ENCODE measurements at places on chromosomes 2 and 18. TPM values are rescaled to one million over a fixed set of nuclear protein-coding genes. Genes with fewer than 3 reads are reported as not detected.

PRKAG3 gene
- 0.26 TPM for total RNA-seq

DNA sequence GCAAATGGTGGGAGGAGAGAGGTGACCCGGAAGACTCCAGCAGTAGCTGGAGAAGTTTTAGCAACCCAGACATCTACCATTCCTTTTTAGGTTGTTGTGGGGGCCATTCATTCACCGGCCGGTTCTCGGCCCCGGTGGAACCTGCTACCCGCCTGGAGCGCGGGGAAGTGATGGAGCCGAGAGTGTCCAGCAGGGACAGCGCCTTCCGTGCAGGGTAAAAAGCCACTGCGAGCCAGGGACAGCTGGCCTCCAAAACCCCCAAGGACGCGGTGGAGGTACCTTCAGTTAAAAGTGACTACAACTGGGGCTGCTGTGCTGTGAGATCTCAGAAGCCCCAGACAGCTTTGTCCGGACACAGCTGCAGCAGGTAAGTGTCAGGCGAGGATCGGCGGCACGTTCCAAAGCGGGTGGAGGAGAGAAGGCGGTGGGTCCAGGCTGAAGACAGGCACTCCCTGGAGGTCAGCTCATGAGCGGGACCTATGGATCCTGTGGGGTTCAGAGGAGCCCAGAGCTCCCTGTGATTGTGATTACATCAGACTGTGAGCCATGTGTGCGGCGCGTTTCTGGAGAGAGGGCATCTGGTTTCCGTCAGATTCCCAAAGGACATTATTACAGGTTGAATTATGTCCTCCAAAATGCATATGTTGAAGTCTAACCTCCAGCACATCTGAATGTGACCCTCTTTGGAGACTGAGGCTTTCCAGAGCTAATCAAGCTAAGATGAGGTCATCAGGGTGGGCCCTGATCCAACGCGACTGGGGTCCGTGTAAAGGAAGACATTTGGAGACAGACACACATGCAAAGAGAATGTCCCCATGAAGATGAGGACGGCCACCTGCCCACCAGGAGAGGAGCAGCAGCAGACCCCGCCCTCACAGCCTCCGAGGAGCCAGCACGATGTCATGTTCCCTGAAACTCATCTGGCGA, 276.3 kb downstream of the EIPR1 start:
- peak; percentile 58 for DNase-seq
- H3K27me3 ChIP-seq: peaks cover 6% of the 10 kb centered on the region
- H3K27ac ChIP-seq: no peak overlapping the region
- H3K36me3 ChIP-seq: no peaks in the 10 kb centered on the region
- H3K4me3 ChIP-seq: no peak overlapping the region
- H3K4me1 ChIP-seq: no peaks in the 10 kb centered on the region

- no peaks in the 10 kb centered on the region for H3K36me3 ChIP-seq
- peaks cover 26% of the 10 kb centered on the region for H3K4me1 ChIP-seq
- no peak for DNase-seq
- H3K4me3 ChIP-seq: no peak overlapping the region
Observed at GRCh38 chr2:54207666-54208195, 48.3 kb downstream of the TSPYL6 start.

DNA sequence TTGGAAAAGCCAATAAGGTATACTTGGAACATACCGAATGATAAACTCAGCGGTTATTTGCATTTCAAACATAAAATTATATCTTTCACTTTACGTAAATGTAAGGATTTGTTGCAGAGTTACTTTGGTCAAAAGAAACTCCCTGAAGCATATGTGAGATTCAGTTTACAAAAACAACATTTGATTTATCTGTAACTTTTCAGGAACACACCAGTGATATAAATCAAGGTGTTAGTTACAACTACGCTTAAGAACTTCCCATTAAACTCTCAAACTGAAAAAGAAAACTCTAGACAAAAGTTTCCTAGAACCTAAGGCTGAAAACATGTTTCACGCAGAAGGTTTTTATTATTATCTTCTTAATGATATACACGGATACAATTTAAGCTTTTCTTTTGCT, 110.6 kb upstream of the MEIS1 start:
- H3K36me3 ChIP-seq: no peaks in the 10 kb centered on the region
- no peak overlapping the region for H3K27ac ChIP-seq
- H3K4me1 ChIP-seq: no peaks in the 10 kb centered on the region
- H3K27me3 ChIP-seq: peaks cover 8% of the 10 kb centered on the region
- DNase-seq: no peak

GRCh38 chr2:227010433-227010832, 153.6 kb downstream of the COL4A4 start:
- H3K27me3 ChIP-seq: no peaks in the 10 kb centered on the region
- no peak overlapping the region for H3K27ac ChIP-seq
- DNase-seq: no peak
- no peaks in the 10 kb centered on the region for H3K4me1 ChIP-seq

GRCh38 chr2:228474466-228474865, 293.0 kb upstream of the SPHKAP start:
- H3K4me3 ChIP-seq: no peak overlapping the region
- H3K36me3 ChIP-seq: no peaks in the 10 kb centered on the region
- H3K27ac ChIP-seq: no peak overlapping the region

DNA sequence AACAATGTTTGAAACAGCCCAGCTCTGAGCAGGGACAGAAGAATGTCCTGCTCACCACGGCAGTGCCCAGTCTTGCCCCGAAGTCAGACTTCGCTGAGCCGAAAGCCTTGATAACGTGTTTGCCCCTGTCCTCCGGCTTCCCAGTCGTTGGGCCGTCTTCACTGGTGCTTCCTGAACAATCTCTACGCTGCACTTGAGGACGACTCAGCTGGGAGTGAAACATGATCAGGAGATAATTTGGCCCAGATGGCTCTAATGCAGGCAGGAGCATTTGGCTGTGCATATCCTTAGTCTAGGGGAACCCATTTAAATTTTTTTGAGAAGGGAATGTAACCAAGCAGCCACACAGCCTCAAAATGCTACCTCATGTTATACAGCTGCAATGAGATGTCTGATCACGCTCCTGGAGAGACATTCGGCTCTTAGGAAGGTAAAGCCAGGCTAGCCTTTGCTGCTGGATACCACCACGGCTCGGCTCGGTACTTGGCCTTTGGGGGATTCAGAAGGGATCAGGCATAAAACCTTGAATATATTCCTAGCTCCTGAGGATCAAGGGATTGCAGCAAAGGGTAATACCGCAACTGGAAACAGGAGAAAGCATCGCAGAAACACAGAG, 43.6 kb downstream of the FECH start:
- H3K36me3 ChIP-seq: no peaks in the 10 kb centered on the region
- no peak for DNase-seq
- no peak overlapping the region for H3K4me3 ChIP-seq
- no peak overlapping the region for H3K27ac ChIP-seq
- no peaks in the 10 kb centered on the region for H3K27me3 ChIP-seq

DNA sequence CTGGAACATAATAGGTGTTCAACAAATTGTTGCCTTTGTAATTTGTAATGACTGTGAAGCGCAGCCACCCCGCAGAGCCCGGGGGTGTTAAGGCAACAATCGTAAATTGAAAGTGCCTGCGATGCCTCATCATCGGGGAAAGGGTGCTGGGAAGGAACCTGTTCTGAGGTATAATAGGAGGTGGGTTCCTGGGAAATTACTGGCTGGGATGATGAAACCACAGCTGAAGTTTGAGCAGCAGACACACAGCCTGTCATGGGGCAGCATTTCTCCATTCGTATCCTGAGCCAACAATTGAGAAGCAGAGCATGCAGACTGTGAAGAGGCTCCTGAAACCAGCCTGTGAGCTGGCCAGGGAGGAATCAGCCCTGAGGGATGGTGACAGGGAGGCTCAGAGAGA, 404.0 kb upstream of the MYT1L start:
- no peaks in the 10 kb centered on the region for H3K36me3 ChIP-seq
- peaks cover 4% of the 10 kb centered on the region for H3K27me3 ChIP-seq
- no peak overlapping the region for H3K27ac ChIP-seq
- H3K4me1 ChIP-seq: peaks cover 7% of the 10 kb centered on the region
- H3K4me3 ChIP-seq: no peak overlapping the region

Data from suprapubic skin (tissue), 4 donors.